ENCODE measurements at places on chromosomes 3 and 15.
A peak's percentile ranks its signal among the peaks of the same experiment; 100 is the strongest.

DNA sequence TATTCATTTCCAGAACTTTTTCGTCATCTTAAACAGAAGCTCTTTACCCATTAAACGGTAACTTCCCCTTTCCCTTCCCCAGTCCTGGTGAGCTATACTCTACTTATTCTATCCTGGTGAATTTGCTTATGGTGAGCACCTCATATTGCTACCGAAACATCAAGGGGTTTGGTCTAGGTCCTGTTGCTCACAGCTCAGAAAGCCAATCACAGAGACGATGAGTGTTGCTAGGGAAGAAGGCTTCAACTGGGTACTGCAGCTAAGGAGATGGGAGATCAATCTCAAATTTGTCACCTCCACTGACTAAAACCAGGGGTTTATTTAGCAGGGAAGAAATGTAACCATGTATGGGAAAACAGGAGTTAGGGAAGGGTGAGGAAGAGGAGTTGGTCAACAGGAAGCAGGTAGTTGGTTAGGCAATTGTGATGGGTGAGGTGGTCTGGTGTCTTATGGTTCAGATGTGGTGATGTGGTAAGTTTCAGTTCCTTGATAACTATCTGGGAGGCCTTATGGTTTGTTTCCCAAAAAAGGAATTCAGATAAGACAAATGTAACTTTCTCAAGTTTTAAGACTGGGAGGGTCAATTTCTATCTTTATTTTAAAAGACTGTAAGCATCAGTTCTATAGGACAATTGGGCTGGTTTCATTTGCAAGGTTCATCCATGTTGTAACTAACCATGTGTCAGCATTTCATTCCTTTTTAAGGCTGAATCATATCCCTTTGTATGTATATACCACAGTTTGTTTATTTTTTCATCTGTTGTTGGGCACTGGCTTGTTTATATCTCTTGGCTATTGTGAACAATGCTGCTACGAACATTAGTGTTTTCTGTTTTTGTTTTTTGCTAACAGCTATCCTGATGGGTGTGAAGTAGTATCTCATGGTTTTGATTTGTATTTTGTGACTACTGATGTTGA lies 24.3 kb downstream of the ARHGAP11B start:
- no peak for DNase-seq

DNA sequence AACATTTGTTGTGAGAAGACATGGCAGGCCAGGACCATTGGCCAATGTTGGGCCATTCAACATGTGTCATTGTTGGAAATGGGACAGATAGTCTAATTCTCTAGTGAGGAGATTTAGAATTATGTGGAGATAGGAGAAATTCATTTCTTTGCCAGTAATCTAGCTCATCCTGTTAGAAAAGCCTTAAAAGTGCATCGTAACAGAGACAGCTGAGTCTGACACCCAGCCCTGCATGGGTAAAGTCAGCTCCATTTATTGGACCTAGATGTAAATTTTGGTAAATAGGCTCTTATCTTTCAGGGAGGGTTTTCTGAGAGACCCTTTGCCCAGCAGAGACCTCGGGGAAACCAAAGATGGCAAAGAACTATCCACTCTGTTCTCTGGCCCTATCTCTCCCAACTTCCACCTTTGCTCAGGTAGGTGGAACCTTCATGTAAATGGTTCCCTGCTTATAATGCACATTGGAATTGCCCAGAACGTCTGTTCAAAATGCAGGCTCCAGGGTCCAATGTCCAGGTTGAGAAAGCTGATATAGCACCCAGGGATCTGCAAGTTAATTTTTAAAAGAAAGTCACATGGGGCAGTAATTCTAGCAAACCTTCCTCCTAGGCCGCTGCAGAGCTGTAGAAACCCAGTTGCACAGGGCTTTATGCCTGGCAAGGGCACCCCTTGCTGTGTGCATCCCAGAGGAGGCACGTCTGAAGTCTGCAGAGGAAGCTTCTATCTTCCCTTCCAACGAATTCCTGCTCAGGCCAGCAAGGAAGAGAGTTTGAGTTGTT lies 365.9 kb upstream of the PROK2 start:
- DNase-seq = no peak

GRCh38 chr3:112605285-112605684 lies 35.7 kb downstream of the CCDC80 start:
- DNase-seq = peak; percentile 47

DNA sequence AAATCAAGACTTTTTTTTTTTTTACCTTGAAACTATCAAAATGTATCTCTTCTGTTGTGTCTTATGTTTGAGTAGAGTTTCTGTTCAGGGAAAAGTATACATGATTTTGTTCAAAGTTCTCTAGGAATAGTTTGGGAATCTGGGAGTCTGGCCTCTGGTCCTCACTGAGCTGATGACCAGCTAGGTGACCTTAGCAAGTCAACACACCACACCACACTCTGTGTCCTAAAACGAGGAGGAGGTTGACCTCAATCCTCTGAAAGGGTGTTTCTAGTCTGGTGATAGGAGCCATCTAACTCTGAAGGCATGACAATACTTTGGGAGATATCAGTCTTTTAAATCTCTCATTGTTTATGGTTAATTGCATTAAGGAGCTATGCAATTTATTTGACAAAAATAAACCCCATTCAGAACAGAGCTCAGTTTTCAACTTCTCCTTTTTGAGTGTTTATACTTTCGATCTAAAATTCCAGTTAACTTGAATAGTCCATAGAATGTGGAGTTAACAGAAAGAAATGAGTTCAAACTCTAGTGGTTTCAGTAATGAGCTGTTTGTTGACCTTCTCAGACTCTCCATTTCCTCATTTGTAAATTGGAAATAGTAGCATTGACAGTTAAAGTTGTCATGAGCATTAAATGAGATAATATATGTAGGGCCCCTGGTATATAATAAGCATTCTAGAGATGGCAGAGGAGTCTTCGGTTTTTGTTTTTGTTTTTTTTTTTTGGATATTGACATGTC lies 112.2 kb upstream of the LRRN1 start:
- no peak for DNase-seq

- DNase-seq = no peak
These were observed 28.6 kb upstream of the STAG1 start for GRCh38 chr3:136780741-136781140.

- DNase-seq = no peak
These were observed 50.4 kb downstream of the IL12A start for GRCh38 chr3:160038862-160039562.

GRCh38 chr15:98667521-98668179 lies 19.3 kb downstream of the IGF1R start:
- DNase-seq = no peak

DNA sequence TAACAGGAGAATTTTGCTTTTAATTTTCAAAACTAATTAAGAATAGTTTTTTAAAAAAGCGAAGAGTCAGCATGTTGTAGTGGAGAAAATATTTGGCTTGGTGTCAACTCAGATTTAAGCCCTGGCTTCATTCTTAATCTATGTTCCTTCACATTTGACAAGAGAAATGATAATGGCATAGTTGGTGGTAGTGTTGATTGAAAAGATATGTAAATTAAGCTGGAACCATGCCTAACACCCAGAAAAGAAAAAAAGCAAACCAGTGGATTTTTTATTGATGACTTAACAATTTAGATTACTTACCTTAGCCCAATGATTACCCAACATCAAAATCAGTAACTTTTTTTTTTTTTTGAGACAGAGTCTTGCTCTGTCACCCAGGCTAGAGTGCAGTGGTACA lies 27.4 kb downstream of the TCAIM start:
- no peak for DNase-seq

DNA sequence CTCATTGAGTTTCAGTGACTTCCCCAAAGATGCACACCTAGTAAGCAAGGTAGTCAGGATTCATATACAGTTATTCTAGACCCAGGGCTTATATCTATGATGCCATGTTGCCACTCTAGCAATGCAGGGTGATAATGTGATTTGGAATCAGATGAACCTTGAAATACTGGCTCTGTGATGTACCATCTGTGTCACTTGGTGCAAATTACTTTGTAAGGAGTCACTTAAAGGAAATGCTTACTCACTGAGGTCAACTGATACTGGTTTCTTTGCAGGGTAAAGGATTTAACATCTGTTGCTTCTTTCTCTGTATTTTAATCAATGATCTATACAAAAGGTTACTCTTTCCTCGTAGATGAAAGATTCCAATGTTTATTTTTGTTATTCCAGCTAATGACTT lies 10.8 kb downstream of the ASB14 start:
- peak; percentile 62 for DNase-seq

DNA sequence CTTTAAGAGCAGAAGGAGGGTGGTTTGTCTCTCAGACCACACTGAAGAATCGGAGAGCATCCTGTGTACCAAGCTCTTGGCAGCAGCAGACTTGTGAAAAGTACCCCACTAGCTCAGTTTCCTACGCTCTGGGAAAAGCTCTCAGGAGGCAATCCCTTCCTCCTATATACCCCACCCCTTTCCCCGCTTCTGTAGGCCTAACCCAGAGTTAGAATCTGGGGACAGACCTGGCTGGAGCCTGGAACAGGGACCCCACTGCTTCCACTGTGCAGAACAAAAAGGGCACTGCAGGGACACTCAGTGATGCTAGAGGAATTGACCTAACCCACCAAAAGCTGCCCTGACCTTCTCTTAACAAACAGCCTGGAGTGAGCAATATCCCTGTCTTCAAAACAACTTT lies 70.0 kb upstream of the CCDC39 start:
- DNase-seq = no peak

- no peak for DNase-seq
These were observed 214.2 kb downstream of the IL20RB start for GRCh38 chr3:137171834-137172603.

- no peak for DNase-seq
These were observed 29.8 kb downstream of the CDCP1 start for GRCh38 chr3:45116350-45116749.

DNA sequence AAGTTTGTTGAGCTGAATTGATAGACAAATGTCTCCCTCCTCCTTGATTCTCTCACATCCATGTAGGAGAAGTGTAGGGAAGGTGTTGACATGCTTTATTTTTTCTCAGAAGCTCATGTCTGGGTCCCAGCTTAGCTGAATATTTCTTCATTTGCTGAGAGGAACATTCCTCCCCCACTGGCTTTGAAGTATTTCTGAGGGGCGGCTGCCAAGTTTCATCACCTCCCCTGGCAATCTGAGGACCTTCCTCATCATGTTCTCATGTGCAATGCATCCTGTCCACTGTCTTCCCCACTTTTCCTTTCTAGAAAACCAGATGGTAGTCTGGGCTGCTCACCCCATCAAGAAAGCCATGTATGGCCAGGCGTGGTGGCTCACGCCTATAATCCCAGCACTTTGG lies 168.9 kb upstream of the RGMA start:
- DNase-seq = no peak

GRCh38 chr15:90000186-90001001 lies 730 bp upstream of the ZNF710 start:
- no peak for DNase-seq

DNA sequence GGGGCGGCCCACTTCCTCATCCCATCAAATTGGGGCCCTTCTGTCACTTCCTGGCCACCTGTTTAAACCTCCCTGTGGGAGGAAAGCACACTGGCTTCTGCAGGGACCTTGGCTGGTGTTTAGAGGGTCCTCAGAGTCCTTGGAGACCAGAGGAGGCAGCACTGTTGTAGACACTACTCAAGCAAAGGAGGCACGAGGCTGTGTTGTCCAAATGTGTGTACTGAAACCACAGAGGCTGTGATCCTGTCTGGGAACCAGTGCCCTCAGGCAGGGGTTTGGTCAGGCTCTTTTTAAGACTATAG lies 12.4 kb upstream of the SEC13 start:
- no peak for DNase-seq

GRCh38 chr3:169992156-169992555 lies 25.5 kb downstream of the SEC62 start:
- DNase-seq = no peak

DNA sequence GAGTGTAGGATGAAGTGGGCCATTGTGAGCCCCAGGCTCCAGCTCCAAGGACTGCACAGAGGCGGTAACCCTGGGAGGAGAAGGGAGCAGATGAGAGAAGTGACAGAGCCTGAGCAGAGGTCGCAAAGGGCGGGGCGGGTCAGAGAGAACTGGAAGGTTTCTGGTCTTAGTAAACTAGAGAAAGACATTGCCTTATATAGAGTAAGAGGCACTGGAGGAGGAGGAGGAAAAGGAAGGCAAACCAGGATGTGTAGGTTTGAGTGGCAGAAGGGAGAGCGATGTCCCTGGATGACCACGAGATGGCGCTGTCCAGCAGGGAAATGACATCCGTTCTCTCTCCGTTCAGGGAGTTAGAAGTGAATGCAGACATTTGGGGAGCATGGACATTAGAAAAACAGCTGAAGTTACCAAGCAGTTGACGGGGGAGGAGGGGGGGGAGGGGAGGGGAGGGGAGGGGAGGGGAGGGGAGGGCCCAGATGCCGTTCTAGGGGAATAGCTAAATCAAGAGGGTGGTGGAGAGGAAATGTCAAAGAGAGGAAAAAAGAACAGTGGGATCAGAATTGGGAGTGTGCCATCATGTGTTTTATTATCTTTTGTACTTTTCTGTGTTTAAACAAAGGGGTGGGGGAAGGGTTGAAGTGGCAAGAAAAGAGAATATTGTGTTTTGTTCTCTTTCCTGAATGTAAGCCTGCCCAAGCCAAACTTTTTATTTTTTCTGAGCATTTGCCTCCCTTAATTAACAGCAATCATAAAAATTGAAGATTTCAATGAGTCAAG lies 48.8 kb downstream of the STARD5 start:
- DNase-seq = peak; percentile 44

- no peak for DNase-seq
These were observed 28.5 kb downstream of the SELENOT start for GRCh38 chr3:150631515-150632221.

DNA sequence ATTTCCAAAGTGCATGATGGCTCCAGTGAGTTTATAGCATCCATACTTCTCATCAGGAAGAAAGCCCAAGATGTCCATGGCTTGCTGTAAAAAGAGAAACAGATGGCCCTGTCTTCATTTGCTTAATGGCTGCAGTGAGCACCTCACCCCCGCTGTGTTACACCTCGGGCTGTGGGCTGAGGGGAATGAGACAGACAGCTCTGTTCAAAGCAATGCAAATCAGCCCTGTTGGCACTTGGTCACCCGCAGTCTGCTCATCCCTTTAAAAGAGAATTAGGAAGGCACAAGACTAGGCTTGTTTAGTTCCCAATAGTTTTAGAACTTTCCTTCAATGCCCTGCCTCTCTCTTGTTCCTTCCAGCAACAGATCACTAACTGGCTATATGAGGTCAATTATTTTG lies 25.2 kb downstream of the MYH15 start:
- no peak for DNase-seq
